ENCODE measurements at places on chromosomes 3 and 15.

GRCh38 chr3:179036626-179037300, 34.8 kb downstream of the ZMAT3 start:
- DNase-seq, result no peak

DNA sequence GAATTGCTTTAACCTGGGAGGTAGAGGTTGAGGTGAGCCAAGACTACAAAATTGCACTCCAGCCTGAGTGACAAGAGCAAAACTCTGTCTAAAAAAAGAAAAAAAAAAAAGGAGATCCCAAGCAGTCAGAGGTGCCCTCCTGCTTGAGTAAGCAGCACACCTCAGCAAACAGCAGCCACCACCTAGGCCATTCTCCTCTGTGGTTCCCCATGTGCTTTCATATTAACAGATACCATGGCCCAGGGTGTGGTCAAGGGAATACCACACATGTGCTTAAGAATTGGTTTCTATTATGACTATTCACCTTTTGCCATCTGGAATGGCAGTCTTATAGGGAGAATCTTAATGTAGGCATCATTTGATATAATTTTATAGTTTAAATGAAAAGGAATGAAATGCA, 24.7 kb upstream of the CSPG5 start:
- DNase-seq, result no peak

DNA sequence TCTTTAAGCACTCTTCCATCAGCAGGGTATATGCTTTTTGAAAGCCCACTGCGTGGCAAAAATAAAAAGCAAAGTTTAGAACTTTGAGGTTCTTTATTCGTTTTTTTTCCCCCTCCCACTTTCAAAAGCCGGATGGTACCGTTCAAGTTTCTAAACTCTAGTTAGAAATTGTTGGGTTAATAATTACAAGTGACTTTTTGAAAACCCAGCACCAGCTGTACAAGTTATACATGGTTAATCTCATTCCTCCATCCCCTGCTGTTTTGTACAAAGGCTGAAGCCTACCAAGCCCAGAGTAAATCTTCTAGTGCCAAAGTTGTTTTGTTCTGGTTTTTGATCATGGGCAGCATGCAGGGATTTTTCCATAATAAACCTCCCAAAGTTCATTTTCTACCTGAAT, 48.6 kb downstream of the WDR72 start:
- DNase-seq, result no peak

DNA sequence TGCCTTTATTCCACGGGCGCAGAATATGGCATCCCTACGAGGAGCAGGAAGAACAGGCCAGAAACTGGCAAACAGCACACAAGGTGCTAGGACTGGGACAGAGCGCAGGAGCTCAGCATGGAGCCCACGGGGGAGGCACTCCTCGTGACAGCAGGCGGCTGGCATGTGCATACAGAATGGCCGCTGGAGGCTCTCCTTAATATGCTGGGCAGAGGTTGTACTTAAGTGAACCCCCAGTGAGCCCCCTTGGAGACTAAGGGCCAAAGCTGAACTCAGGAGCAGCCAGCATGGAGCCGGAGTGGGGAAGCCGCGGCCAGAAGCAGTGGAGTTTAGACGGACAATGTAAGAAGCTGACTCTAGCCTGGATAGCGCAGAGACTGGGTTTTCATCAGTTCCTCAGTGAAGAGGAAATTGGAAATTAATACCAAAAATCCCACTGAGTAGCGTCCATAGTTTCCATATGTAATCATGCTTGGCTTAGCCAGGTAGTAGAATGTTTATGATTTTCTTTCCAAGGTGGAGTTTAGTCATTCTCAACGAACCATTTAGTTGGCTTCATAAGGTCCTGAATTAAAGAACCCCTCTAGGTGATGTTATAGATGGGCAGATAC, 69.4 kb downstream of the EPHB3 start:
- no peak for DNase-seq

GRCh38 chr3:120907659-120908029, 361 bp upstream of the STXBP5L start:
- DNase-seq, result no peak

- no peak for DNase-seq
Measured at GRCh38 chr3:117735481-117736101, 1026.0 kb downstream of the TUSC7 start.

- DNase-seq, result no peak
Measured at GRCh38 chr15:48533982-48534381, 111.5 kb downstream of the FBN1 start.

DNA sequence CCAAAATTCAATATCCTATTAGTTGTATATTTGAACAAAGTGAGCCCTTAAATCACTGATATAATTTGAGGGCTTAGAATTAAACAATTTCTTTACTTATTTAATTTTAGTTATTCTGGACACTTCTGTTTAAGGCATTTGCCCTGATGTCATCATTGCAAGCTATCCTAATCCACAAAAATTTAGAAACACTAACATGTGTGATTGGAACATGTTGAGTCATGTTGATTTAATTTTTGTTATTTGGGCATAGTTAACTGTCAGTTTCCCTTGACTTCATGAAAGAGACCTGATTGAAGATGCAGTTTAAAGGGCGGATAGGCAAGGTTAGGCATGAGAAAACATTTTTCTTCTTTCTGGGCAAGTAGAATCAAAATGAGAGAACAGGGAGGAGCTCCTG, 682.6 kb downstream of the ROBO1 start:
- DNase-seq, result no peak

DNA sequence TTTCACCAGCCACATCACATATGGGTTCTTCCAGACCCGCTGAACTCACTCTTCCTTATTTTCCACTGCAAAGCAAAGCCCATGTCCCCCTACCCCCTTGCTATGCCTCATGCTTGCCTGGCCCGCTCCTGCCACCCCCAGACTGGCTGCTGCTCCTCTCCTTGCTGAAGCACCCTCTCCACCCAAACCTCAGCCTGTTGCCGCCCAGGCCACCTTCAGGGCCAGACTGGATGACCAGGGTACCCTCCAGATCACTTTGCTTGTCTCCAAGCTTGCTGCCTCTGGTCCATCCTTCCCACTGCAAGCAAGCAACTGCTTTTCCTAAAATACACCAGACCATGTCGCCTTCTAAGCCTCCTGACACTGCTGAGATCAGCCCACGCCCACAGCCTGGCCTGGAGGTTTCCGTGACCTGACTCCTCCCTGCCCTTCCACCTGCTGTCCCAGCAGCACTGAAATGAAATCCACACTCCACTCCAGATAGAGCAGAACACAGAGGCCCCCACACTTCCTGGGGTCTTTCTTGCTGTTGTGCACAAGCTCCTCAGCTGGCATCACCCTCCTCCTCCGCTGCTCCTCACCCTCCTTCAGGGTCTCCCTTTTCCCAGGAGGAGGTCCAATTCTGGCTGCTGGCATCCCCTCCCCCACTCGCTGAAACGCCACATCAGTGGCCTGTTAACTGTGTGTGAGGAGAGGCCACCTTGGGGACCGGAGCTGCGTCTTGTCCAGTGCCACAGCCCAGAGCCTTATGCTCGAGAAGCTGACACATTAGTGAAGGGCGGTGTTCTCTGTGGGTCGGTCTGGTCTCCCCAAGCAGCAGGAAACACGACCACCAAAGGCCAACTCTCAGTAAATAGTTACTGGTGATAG, 99.1 kb downstream of the ADCY5 start:
- DNase-seq, result no peak

DNA sequence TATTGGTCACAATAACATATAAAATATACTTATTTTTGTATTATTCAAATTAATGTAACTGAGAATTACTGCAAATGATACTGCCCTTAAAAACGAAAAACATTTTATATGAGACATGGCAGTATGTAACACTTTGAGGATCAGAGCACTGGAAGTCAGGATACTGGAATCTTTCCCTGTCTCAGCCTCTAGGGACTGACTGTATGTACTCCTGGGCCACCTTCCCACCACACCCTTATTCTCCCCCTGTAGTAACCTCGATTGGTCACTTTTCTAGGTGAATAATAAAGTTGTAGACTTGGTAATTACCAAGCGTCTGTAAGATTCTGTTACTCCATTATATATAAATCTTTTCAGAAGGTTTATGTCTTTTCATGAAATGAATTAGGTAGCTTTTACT, 43.0 kb downstream of the LRRC49 start:
- DNase-seq, result no peak

Data from H54 (cell line).